ENCODE measurements at places on chromosomes 16 and 17.

DNA sequence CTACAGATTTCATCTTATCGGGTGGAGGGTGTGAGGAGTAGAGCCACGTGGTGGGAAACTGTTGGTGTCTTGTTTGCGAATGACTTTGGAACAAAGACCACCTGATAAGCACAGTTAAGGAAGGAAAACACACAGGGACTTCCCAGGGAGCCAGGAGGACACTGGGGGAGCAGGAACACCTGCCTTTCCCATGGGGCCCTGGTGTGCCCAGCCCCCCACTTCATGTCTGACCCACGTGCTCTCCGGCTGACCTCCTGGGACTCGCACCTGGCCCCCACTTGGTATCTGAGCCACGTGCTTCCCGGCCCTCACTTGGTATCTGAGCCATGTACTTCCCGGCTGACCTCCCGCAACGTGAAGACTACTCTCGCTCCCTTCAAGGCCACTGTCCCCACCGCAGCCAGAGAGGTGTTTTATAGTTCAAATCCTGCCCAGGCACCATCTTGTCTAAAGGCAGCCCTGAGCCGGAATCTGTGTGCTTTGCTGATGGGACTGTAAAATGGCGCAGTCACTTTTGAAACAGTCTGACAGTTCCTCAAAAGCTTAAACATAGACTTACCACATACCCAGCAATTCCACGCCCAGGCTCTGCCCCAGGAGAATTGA lies 5.4 kb upstream of the CSNK1D start:
- DNase-seq: no peak

GRCh38 chr17:32191306-32191705 lies 49.0 kb downstream of the RHOT1 start:
- DNase-seq: no peak

- no peak for DNase-seq
Observed at GRCh38 chr16:24138024-24138423, 118.1 kb upstream of the CACNG3 start.

GRCh38 chr17:48951572-48951971 lies 6.9 kb upstream of the SNF8 start:
- no peak for DNase-seq

DNA sequence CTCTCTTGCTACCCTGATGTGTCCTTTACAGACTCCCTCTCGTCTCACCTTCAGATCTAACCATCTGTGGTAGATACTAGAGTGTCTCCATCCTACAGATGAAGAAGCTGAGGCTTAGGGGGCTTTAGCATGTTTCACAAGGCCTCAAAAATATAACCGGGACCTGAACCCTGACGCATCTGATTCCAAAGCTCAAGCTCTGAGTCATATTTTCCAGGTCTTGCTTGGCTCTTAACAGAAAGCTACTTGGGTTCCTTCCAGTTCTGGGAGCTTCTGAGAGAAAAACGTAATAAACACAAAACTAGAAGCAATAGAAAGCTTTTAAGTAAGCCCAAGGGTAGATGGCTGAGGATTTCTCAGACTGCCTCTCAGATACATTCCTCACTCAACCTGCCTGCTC lies 224.3 kb upstream of the EEF2KMT start:
- no peak for DNase-seq
